ENCODE measurements at places on chromosomes 5 and 9. TPM values are rescaled to one million over a fixed set of nuclear protein-coding genes. Genes with fewer than 3 reads are reported as not detected.

The FREM1 gene
- polyA plus RNA-seq, result 4.3 TPM

The TPPP gene
- 17.5 TPM for polyA plus RNA-seq

The C9orf153 gene
- polyA plus RNA-seq, result not detected

The MELK gene
- polyA plus RNA-seq, result 0.44 TPM

The SPINK6 gene
- polyA plus RNA-seq, result not detected

The HACD4 gene
- polyA plus RNA-seq, result 3.8 TPM

The AMBP gene
- polyA plus RNA-seq, result 2.4 TPM

The ARSI gene
- 4.8 TPM for polyA plus RNA-seq

The TAF11L5 gene
- polyA plus RNA-seq, result not detected

The ENG gene
- 196 TPM for polyA plus RNA-seq

The RNF208 gene
- 8.1 TPM for polyA plus RNA-seq

The TMEM232 gene
- 1.5 TPM for polyA plus RNA-seq

The FRRS1L gene
- polyA plus RNA-seq, result 0.44 TPM

The PTPN3 gene
- 1.9 TPM for polyA plus RNA-seq

The ANGPTL2 gene
- polyA plus RNA-seq, result 94.6 TPM

The CCIN gene
- polyA plus RNA-seq, result 0.38 TPM

The IFNA2 gene
- not detected for polyA plus RNA-seq

The STARD4 gene
- polyA plus RNA-seq, result 6.8 TPM

The PKD2L2 gene
- 0.11 TPM for polyA plus RNA-seq

The BARHL1 gene
- not detected for polyA plus RNA-seq

The SLC45A2 gene
- not detected for polyA plus RNA-seq

The IL3 gene
- not detected for polyA plus RNA-seq

The TGFBI gene
- 220 TPM for polyA plus RNA-seq

The CTXN3 gene
- 0.06 TPM for polyA plus RNA-seq

The SAXO1 gene
- 0.03 TPM for polyA plus RNA-seq

The CXCL14 gene
- polyA plus RNA-seq, result 107 TPM

The STOM gene
- 263 TPM for polyA plus RNA-seq

The OBP2B gene
- polyA plus RNA-seq, result not detected

The FOXD4L3 gene
- polyA plus RNA-seq, result not detected

The FOXD4 gene
- 0.19 TPM for polyA plus RNA-seq

The FAM153A gene
- 0.66 TPM for polyA plus RNA-seq

The LCN9 gene
- not detected for polyA plus RNA-seq

The GMCL2 gene
- polyA plus RNA-seq, result not detected

The PCDHB13 gene
- polyA plus RNA-seq, result 2.5 TPM

The ANKRD34B gene
- not detected for polyA plus RNA-seq

The TAF7 gene
- 100 TPM for polyA plus RNA-seq

The CCNI2 gene
- polyA plus RNA-seq, result 1.4 TPM

The TTC39B gene
- 2.8 TPM for polyA plus RNA-seq

The NR2F1-AS1 gene
- polyA plus RNA-seq, result 25.9 TPM

The PIK3R1 gene
- 66.4 TPM for polyA plus RNA-seq

The SHOC1 gene
- polyA plus RNA-seq, result 0.05 TPM

The MUSK gene
- polyA plus RNA-seq, result 2.8 TPM

The AKNA gene
- polyA plus RNA-seq, result 25.5 TPM

The ANKDD1B gene
- polyA plus RNA-seq, result 0.41 TPM

The ADCY2 gene
- polyA plus RNA-seq, result 6.6 TPM

The EDIL3 gene
- 19.2 TPM for polyA plus RNA-seq

The CTSL gene
- 360 TPM for polyA plus RNA-seq

The EPB41L4B gene
- 1.2 TPM for polyA plus RNA-seq

The ADAMTS19 gene
- 1.7 TPM for polyA plus RNA-seq

The HSPB3 gene
- polyA plus RNA-seq, result 2.2 TPM

The SMC5 gene
- polyA plus RNA-seq, result 14.5 TPM

The TAL2 gene
- not detected for polyA plus RNA-seq

The PDE8B gene
- 2.4 TPM for polyA plus RNA-seq

Measured in urinary bladder (tissue), 4 donors.